ENCODE measurements at places on chromosomes 16 and 17.

DNA sequence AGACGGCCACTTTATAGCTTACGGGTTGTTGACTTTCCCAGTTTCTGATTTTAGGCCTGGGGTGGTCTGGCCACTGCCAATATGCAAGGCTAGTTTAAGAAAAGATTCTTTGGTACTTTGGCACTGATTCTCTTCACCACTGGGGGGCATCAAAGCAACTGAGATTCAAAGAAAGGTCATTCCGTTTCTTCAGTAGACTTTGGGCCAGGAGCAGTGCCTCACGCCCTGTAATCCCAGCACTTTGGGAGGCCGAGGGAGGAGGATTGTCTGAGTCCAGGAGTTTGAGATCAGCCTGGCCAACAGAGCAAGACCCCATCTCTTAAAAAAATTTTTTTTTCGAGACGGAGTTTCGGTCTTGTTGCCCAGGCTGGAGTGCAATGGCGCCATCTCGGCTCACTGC is 53.0 kb downstream of the RPA1 start:
- no peak for DNase-seq

GRCh38 chr17:45993962-45994627 is 5.0 kb upstream of the STH start:
- no peak for DNase-seq

DNA sequence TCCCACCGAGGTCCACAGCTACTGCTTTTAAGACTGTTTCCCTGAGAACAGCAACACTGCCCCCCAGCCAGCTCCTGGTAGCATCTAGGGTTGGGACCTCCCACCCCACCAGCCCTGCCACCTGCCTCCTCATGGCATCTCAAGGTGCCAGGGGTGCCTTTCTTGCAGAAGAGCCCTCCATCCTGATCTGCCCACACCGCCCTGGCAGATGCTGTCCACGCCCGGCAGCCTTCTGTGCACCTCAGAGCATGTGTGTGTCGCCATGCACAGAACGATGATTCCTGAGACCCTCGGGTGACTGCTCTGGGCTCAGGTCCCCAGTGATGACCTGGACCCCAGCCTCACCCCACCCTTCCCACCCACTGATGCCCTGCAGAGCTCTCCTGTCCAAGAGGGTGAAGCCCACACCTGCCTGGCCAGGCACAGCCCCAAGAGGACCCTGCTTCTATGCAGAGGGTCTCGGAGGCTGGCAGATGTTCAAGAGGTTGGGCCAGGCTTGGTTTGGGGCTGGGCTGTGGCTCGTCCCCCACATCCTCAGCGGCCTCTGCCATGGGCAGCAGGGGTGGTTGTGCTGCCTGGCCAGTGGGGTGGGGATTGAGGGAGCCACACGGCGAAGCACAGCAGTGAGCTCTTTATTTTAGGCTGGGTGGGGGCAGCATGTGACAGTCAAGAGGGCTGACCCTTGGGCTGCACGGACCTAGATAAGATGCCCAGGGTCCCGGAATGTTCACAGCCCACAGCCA is 5.2 kb upstream of the SPATA2L start:
- no peak for DNase-seq

GRCh38 chr17:60920107-60920506 is 242.5 kb downstream of the BCAS3 start:
- DNase-seq, result no peak

DNA sequence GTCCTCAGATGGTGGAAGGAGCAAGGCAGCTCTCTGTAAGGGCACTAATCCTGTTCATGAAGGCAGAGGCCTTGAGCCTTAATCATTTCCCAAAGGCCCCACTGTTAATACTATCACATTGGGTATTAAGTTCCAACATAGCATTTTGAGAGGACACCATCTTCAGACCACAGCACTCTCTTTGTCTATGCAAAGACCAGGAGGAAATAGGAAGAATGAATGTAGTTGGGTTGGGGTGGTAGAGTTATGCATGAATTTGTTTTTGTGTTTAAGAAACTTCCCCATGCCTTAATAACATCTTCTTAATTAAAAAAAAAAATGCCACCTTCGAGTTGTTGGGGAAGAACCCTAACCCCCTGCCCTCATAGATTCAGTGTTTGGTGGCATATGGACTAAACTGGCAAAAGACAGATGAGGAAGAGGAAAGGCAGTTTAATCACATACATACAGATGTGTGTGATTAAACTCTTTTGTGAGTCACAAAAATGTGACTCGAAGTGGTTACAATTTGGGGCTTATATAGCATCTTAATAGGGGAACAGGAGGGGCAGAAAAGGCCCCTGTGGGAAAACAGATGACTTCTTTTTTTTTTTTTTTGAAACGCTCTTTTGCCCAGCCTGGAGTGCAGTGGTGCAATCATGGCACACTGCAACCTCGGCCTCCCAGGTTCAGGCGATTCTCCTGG is 35.0 kb upstream of the SLC5A10 start:
- no peak for DNase-seq

DNA sequence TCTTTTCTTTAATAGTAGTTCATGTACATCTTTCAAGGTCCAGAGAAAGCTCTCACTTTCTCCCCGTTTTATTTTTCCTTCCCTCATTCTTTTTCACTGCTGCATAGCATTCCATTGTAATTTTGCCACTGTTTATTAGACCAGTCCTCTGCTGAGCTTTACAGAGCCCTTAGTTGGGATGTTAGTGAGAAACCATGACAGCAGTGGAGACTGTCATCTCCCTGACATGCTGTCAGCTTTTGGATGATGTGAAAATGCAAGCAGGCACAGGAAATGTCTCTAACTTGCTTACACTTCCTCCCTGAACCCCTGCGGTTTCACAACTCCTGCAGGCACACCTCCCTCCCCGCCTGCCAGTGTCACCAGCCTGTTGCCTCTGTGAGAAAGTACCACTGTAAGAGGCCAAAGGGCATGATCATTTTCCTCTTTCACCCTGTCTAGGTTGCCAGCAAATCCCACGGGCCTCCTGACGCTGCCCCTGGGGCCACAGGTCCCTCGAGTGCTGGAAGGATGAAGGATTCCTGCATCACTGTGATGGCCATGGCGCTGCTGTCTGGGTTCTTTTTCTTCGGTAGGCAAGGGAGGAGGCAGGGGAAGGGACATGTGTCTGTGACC is at the start of gene ITGAL:
Gene ITGAL, plus strand, starts transcription at position 415 of the 615 bp plus-strand sequence. Its CDS starts 96 bp downstream, at position 511.
- no peak for DNase-seq

DNA sequence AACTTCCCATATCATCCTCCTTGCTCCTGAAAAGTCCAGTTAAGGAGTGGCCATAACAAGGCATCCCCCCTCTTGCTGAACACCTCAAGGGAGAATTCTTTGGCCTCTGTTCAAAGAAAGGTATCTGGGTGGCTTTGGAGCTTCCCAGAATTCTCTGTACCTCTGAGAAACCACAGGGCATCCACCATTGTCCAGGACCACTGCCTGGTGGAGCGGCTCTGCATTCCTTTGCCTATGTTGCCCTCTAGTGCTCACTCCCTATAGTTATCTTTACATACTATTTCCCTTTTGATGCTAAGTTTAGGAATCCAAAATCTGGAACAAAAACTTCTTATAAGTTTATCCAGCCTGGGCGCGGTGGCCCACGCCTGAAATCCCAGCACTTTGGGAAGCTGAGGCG is 30.3 kb downstream of the CHD9NB start:
- no peak for DNase-seq

GRCh38 chr17:28996554-28997096 is 9.2 kb downstream of the SEZ6 start:
- DNase-seq, result no peak

DNA sequence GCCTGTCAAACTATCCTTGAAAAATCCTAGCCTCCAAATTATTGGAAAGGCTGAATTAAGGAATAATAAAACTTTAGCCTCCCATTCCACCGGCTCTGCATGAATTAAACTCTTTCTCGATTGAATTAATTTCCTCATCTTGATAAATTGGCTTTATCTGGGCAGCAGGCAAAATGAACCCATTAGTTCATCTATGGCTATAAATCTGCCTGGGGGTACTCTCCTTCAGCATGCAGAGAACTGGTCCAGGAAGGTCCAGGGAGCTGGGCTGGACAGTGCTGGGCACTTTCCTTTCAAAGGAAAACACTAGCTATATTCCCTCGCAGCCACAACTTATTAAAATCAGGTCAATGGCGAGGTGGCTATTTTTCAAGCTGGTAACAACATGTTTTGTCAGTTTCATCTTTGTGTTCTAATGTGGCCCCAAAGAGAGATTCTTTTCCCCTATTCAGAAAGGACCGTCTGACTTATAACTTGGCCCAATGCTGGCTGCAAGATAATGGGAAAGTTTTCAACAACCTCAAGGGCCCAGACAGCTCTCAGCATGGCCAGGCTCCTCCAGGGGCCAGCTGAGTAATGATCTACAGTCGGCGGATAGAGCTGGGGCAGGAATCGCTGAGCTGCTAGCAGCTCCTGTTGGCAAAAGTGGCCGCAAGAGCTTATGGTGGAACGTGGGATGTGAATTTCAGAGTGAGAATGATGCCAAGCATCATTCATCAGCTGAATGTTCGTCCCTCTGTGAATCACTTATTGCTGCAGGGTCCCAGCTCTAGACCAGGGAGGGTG is 326.9 kb downstream of the SLC39A11 start:
- DNase-seq, result no peak

DNA sequence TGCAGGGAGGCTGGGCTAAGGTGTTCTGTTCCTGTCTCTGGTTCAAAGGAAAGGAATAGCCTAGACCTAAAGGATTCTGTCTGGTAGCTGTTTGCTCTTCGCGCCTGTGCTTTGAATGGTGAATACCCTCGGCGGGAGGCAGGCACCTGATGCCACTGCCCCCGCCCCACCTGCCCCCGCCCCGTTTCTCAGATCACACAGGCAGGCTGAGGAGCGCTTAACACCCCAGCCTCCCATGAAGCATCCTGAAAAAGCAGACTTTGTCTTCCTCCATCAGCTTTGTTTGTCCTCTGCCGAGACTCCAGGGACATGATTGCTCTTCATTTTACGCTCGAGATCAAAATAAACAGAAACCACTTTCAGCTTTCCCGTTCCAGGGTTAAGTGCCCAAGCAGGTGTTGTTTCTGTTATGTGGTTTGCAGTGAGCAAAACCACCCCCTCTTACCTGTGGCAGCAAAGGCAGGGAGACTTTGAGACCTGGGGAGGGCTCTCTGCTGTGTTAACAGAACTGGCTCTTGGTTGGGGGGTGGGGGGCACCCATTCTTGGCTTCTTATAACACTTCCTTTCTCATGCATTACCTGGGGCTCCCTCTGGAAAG is 452.1 kb downstream of the WWOX start:
- peak; percentile 89 for DNase-seq

DNA sequence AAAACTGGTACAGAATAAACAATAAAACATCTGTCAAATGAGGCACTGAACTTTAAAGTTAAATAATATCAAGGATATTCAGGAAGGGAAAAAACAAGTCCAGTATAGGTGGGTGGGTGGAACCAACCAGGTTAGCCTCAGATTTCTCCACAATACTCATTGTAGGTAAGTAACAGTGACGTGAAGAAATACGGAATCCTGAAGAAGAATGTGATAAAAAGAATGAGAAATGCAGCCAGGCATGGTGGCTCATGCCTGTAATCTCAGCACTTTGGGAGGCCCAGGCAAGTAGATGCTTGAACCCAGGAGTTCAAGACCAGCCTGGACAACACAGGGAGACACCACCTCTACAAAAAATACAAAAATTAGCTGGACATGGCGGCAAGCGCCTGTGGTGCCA is 47.3 kb downstream of the UBE2G1 start:
- DNase-seq, result no peak

DNA sequence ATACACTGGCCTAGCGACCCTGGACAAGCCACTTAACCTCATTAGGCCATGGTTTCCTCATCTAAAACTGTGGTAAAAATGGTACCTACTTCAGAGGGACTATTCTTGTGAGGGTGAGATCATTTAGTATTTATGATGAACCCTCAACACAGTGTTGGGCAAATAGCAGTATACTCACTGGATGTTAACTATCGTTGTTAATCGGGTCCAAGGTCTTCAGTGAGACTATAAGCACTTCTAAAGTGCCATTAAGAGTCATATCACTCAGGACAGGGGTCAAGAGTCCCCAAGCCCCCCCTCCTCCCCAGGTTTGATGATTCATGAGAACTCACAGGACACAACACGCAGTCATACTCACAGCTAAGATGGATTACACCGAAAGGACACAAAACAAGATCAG is 11.0 kb downstream of the TK2 start:
- DNase-seq, result no peak

- no peak for DNase-seq
Observed at GRCh38 chr17:33200587-33200986, 92.5 kb downstream of the ASIC2 start.

- DNase-seq, result no peak
Observed at GRCh38 chr17:55327225-55328088, 62.7 kb downstream of the HLF start.

DNA sequence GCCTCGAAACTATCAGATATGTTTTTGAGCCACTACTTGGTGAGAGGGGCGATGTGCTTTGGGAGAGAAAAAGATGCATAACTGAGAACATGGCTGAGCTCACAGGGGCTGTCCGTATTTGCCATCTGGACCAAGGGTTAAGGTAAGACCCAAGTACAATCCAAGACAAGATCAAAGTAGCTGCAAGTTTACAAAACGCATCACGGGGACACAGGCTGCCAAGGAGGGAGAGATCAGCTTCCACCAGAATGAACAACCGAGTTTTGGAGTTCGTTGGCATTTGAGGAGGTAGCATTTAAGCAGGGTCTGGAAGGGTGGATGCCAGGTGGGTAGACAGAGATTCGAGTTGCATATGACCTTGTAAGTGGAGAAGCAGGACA is 2.2 kb downstream of the PITPNC1 start:
- DNase-seq, result no peak

DNA sequence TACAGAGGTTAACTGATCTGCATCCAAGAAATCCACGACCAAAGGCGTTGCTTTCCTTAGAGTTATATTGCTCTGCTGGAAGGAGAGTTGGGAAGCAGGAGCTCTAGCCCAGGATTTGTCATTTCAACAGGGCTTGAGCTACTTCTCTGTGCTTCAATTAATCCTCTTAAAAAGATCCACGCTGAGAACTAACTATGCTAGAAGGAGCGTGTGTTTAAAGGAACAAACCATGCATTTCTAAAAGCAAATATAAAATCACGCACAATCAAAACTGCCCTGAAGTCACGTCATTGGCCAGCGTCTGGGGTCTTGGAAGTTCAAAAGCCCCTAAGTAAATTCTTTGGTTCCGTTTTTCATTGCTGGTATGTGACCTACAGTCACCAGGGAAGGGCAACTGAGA is 1.1 kb downstream of the ARL6IP1 start:
- DNase-seq, result no peak

DNA sequence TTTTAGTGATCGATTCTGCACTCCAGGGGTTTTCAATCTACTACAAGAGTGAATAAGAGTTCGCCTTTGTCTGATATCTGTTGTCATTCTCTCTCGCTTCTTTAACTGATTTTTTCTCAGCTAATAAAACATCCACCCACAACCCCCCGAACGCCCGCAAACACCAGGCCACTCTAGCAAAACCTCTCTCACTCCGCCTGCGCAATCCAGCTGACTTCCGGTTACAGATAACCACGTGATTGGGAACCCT is 338 bp upstream of the RPL19 start:
- DNase-seq, result peak; percentile 90

- DNase-seq, result no peak
Observed at GRCh38 chr16:80739523-80739922, 64.9 kb downstream of the CDYL2 start.

- DNase-seq, result no peak
Observed at GRCh38 chr17:4845118-4845517, 12.0 kb downstream of the MINK1 start.

Data from NCI-H1436 treated with DMSO at 0.1 percent for 48 hours (cell line).